Stimulated activated CD4-positive, alpha-beta T cell treated with anti-CD3 and anti-CD28 coated beads, Interleukin-12 subunit alpha, Interleukin-12 subunit beta, amount 100 ng/mL, for 48 hours (primary cell): ENCODE measurements at places on chromosomes 12 and 14.

DNA sequence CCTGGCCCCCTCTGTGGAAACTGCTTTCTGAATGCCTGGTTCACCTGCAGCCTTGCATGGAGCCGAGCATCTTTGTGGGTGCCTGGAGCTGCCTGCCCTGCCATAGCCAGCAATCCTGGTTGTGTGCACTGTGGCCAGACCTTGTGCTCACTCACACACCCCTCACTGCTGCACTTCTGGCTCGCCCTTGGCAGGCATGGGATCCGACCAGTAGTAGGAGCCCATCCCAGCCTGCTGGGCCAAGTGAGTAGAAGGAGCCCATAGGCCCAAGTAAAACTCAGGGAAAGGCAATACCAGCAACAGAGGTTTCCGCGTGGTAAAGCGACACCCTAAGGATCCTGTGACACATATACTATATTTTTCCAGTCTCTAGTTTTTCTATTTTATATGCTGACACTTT is 270.0 kb upstream of the NAV3 start:
- DNase-seq = no peak

GRCh38 chr12:90915353-90915752 is 39.6 kb downstream of the CCER1 start:
- no peak for DNase-seq

DNA sequence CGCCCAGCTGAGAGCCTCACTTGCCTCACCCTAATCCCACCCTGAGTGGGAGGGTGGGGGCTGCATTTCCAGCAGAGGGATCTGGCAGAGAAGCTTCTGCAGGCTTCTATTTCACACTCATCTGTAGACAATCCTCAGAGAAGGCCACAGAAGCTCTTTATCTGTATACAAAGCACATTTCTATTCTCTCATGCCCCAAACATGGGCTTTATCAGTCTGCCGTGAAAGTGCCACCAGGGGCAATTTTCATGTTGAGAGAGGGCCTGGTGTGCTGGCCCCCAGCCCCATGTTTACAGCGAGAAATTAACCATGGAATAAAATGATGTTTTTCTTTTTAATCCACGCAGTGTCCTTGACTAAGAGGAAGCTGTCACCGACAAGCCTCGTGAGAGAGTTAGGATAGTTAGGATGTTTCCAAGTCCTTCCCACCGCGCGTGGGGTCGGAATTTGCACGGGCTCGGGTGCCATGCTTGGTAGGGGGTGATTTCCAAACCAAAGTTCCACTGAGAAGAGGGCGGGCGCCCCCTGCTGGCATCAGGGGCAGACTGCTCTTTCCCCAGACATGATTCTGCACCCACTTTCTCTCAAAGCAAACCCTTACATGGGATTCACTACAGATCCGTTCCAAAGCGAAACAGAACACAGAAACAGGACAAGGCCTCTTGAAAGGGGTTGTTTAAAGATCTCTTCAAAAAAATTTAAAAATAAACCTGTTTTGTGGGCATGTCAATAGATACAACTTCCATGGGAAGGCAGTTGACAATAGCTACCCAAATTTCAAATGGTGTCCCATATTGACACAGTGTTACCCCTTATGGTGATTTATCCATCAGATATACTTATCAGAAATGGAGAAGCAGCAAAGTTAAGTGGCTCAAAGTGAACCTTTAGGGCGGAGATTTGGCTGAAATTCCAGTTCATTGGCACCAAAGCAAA is 19.4 kb downstream of the BDKRB1 start:
- DNase-seq = peak; percentile 37

- DNase-seq = no peak
These were observed 492.2 kb downstream of the FLRT2 start for GRCh38 chr14:86022031-86022629.

- DNase-seq = no peak
These were observed 88.5 kb upstream of the ANO4 start for GRCh38 chr12:100706033-100706432.

GRCh38 chr12:45342848-45343247 is 127.0 kb downstream of the ANO6 start:
- DNase-seq = no peak

GRCh38 chr12:68115281-68115680 is 44.3 kb downstream of the IFNG start:
- DNase-seq = no peak

DNA sequence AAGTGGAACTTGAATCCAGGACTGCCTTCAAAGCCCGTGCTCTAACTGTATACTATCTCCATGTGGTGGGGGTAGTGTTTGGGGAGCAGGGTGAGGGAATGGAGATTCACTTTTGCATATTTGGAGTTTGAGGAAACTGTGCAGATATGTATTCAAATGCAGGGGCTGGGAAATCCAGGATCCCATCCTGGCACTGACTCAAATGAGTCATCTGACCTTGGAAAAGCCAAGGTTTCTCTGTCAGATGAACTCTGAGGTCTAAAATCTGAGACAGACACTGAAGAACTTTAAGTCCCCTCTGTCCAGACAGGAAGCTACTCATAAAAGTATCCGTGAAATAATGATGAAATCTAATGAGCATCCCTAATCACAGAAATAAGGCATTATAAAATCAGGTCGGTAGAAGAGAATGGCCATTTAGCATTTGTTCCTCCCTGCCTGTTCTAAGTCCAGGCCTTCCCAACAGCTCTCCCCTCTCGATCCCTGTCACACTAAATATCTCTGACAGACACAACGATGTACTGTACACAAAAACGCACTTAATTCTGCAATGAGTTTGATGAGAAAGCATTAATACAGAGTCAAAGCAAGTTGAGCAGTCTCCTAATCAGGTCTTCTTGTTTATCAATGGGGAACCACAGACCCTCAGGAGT is 14.4 kb downstream of the NIN start:
- DNase-seq = no peak

- DNase-seq = peak; percentile 76
These were observed at the start of gene PGAM5 for GRCh38 chr12:132710405-132711079. TSS of gene PGAM5 (plus strand) at chr12:132710842. CDS start at chr12:132710877, 35 bp downstream.

GRCh38 chr14:74853581-74853980 is 22.4 kb downstream of the PROX2 start:
- DNase-seq = no peak

GRCh38 chr14:66076176-66076575 is 410.0 kb upstream of the CCDC196 start:
- DNase-seq = no peak

DNA sequence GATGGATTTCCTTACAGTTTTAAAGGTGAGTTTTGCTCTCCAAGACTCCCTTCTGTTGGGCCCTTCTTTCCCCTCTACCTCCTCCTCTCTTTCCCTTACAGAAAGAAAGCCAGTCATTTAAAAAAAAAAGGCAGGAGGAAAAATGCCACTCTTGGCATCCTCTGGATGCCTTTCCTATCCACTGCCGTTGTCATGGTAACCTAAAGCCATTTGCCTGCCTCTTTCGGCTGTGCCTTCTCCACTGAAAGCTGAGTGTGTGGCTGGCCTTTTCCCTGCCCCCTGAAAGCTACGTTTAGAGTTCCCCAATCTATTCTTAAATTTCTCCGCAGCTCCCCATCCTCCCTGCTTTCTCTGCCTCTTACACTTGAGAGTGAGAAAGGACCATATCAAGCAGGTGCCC is 67.1 kb downstream of the TUNAR start:
- no peak for DNase-seq

GRCh38 chr14:68966872-68967301 is 12.2 kb downstream of the ACTN1 start:
- no peak for DNase-seq

GRCh38 chr12:94047781-94048567 is 100.4 kb upstream of the PLXNC1 start:
- DNase-seq = no peak

- DNase-seq = no peak
These were observed 9.7 kb downstream of the JDP2 start for GRCh38 chr14:75437201-75438143.

DNA sequence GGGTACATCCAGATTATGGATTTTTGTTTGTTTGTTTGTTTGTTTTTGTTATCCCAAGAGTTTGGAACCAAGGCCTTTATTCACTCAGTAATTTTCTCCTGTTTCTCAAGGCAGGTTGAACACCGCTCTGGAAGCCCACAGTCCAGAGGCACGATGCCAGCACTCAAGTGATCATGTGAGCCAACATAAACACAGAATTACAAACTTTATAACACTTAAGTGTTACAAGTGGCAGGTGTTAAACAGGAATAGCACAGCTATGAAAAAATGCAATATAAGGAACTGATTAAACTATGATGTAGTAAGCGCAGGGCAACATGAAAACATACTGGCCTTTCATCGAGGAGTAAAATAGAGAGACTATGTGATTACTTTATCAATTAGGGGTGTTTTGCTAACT is 1885.8 kb upstream of the SEL1L start:
- DNase-seq = no peak

DNA sequence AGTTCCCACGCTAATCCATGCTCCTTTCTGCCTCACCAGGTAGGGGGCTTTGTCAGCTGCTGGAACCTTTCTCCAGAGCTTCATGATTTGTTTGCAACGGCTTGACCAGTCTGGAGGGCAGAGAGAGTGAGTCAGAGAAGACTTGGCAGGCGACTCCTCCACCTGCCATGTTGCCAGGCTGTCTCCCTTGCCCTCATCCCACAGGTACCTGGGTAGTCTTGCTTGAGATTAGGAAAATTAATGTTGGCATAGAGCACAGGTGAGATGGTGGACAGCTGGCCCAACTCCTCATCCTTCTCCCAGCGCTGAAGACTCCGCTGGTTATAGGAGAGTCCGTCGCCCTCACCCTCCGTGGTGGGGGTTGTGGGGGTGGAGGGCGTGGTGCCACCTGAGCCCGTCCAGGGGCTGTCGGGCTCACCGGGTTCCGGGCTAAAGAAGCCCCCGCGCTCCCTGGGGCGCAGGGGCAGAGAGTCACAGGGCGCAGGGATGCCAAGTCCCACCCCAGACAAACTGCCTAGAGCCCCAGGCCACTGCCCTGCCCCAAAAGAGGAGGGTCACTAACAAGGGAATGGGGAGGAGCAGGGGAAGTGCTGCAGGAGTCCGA is 18.6 kb downstream of the KMT2D start:
- DNase-seq = no peak

GRCh38 chr14:101044741-101045140 is 141.2 kb upstream of the RTL1 start:
- no peak for DNase-seq

DNA sequence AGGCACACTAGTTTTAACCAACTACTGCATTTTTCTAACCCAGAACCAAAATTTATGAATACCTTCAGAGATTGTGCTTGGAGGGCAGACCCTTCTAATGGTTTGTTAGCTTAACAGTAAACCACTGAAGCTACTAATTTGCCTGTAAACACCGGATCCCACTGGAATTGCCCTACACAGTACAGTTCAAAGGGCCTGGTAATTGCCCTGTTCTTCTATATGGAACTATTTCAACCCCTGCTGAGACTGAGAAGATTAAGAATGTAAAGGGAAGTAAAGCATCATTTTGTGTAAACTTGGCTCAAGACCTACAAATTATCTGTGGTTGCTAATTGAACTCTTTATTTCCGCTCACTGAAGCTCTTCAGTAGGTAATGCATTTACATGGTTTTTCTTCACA is 468.1 kb downstream of the NPAS3 start:
- DNase-seq = no peak

DNA sequence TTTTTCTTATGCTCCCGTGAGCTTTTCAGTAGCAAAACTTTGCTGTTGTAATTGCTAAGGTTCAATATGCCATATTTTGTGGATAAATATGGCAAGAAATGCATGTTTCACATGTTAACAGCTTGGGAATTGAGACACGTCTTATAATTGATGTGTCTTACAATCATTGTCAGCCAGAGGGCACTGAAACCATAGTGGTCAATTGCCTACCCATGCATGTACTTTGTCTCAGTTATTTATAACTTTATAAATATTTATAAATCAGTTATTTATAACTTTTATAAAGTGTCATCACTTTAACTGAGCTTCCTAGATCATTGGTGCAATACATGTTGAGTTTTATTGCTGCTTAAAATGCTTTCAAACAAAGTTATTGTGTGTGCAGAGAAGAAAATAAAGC is 82.0 kb downstream of the CATSPERB start:
- DNase-seq = peak; percentile 6

GRCh38 chr14:73234029-73234428 is 3.3 kb upstream of the PAPLN start:
- no peak for DNase-seq

GRCh38 chr12:6110006-6110405 is 14.5 kb downstream of the VWF start:
- no peak for DNase-seq

DNA sequence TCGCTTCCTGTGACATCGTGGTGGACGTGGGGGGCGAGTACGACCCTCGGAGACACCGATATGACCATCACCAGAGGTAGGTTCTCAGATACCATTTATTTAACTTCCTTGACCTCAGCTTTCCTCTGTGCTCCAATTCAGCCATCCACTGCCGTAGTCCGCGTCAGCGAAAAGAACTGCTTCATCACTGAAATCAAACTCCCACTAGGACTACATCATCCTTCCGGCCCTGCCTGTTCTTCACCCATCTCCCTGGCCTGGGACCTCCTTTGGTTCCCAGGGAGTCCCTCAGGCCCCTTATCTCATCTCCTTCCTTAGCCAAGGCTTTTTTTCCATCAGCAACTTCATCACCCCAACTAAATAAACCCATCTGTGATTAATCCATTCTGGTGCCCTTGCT is 692 bp downstream of the MYG1 start:
- DNase-seq = no peak

GRCh38 chr14:29735459-29735858 is 192.2 kb downstream of the PRKD1 start:
- no peak for DNase-seq

- no peak for DNase-seq
These were observed 21.7 kb upstream of the P2RX4 start for GRCh38 chr12:121188227-121188626.

DNA sequence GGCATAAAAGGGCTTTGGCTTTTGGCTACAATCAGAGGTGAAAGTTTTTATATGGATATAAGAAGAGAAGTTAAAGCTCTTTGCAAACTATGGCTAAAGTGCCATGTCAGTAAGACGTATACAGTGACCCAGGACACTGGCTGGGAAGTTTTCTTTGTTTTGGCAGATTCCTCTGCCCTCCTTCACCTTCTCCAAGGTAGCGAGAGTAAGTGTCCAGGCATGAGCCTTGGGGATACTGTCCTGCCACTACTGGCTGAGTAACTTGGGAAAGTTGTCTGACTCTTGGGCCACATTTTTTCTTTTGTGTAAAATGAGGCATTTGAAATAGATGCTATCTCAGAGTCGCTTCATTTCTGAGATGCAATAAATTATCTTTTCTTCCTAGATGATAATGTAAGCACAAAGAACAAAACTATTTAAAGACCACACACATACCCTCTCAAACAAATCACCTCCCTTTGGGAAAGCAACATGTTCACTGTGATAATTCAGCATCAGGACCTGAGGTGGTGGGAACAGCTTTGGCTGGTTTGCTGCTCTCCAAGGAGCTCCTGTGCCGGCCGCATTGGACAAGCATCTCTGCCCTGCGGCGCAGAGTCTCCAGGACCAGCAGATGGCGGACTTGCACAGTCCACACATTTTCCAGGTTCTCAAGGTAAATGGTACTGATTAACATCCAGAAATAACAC is 106.3 kb downstream of the PTCSC3 start:
- peak; percentile 22 for DNase-seq
